ENCODE measurements at places on chromosomes 5 and 9.

GRCh38 chr5:136037001-136037705 lies 8.4 kb downstream of the TGFBI start:
- peak; percentile 86 for DNase-seq

DNA sequence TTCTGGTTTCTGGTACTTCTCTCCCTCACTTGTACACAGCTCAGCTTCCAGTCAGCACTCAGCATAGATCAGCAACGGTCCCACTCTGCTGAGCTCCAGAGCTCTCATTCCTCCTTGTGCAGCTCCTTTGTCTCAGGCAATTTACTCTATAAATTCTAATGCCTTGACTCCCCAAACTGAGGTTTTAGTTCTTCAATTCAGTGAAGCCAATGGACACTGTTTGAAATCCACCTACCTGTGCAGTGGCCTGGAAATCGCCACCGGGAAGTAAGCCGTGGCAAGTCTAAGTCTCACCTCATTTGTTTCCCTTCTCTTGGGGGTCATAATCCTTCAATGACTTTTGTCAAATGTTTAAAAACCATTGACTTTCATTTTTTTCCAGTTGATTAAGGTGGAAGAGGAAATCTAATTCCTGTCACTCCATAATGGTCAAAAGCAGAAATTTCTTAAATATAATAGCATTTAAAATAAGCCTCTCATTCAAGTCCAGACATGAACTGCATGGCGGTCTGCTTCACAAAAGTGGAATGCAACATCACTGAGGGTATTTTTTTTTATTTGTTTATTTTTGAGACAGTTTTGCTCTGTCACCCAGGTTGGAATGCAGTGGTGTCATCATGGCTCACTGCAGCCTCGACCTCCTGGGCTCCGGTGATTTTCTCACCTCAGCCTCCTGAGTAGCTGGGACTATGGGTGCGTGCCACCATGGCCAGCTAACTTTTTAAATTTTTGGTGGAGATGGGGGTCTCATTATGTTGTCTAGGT lies 79.6 kb downstream of the C7 start:
- DNase-seq, result no peak

DNA sequence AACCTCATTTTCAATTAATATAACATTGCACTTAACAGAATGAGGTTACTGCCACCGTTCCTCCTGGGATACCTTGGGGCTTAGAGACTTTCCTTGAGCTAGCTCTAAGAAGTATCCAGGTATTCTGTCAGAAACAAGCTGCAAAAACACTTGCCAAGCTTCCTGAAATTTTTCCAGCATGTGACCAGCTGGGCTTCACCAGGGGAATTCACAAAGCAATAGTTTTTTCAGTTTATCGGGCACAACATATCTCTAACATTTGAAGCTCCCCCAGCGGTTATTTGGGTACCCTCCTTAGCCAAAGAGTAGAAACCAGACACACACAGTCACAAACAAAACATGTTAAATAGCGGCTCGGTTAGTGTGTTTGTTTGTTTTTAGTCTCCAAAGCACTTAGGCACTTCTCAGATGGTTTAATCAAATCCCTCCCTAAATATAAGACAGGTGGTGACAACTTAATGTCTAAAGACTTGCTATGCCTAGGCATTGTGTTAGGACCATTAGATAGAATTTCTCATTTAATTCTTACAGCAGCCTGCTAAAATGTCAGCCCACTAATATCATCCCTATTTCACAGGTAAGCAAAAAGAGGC lies 278.2 kb downstream of the GLIS3 start:
- no peak for DNase-seq

DNA sequence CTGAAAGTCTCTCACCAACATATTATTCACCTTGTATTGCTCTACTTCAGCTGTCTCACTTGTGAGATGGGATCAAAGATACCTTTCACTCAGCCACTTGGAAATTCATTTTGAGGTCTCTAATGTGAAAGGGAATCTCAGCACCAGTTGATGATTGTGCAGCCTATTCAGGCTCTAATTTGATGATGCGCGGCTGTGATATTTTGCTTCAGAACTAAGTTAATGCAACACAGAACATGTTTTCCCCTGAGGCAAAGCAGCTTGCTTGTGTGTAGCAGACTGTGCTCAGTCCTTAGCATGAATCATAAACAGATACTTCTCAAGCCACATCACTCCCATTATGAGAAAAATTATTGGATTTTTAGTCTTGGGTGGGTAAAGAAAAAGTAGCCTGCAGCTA lies 378.8 kb downstream of the OSTF1 start:
- DNase-seq, result no peak

GRCh38 chr5:158133369-158133768 lies 274.4 kb upstream of the CLINT1 start:
- no peak for DNase-seq

DNA sequence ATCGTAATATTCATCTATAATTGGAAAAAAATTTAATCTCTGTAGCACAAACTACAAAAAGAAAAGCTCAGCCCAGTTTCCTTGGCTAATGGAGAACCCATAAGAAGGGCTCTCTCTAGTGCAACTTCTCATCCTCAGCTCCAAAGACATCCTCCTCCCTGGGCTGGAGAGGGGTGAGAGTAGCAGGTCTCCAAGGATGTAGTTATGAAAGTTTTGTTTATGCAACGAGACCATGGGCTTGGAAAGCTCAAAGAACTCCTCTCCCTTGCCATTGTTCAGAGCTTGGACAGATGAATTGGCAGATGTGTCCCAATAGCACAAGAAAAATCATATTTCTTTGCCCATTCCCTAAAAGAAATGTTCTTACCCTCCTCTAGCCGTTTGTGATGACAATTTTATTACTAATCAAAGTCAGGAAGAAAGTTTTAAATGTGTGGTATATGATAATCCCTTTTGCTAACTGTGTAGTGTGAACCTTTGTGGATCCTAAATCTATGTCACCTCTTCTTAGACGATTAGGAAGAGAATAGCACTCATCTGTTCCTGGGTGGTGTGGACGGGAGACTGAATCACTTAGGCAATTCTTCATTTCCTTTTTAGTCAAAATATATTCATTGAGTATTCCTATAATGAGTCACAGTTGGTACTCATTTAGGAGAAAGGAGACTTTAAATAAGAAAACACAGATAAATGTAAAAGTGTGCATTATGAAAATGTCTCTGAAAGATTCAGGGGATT lies 52.2 kb downstream of the GARNL3 start:
- DNase-seq, result peak; percentile 19

- no peak for DNase-seq
Measured at GRCh38 chr5:179554981-179555380, 4.6 kb downstream of the RUFY1 start.

DNA sequence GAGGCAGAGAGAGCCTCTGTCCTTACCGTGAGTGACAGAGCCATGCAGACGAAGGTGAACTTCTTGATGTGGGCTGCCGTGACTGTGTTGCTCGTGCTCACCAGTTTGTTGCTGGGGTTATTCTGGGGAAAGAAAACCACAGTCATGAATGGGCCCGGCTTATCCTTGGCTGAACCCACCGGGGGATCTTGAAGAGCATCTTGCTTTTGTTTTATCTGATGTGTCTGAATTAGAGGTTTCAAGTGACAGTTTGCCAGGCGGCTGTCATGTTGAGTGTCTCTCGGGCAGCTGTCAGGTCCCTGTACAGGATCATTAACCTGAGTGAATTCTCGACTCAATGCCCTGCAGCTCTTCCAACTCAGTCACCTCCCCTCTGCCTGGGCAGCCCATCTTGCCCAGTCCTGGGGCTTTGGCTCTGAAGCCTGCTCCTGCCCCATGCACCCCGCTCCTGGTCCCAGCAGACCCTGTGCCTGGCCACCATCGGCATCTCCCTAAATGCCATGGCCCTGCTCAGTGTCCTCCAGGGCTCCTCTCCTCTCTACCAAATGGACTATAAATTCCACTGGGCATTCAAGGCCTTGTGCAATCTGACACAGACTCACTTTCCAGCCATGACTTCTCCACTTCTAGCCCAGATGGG lies 77.4 kb downstream of the OTULIN start:
- DNase-seq, result no peak

- DNase-seq, result no peak
Measured at GRCh38 chr5:139403418-139403786, 487 bp downstream of the SPATA24 start.

DNA sequence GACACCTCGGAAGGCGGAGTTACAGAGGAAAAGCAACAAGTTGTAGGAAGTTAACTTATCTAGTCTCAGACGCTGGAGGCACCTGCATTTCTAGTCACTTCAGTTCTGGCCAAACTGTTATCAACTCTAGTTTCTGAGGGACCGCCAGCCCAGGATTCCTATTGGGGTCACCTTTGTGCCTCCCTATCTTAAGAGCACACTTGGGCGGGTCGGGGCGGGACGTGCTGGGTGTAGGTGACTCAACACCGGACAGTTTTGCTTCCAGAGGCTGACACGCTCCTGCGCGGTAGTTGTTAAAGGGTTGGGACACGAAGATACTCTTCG lies 679 bp upstream of the KDM4C start:
- DNase-seq, result no peak

DNA sequence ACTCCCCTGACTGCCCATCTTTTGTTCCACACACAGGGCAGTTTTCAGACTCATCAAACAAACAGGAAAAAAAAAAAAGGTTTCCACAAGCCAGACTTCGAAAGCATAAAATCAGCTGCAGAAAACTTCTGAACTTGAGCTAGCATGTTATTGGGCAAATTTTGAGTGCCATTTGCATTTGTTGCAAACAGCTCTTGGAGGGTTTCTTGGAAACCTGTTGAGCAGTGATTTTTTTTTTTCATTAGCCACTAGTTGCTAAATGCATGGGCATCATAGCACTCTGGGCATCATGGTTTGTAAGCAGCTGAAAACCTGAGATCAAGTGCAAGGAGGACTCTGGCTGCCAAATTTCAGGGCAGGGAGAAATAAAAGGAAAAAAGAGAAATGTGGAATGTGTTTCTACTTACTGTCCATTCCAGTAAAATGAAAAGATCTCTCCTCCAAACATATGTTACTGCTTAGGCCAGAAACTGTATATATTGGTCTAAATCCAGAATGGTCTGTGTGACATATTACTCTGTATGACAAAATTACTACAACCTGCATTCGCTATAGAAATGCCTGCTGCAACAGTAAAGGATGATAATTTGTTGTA lies 85.2 kb upstream of the SMIM23 start:
- no peak for DNase-seq

- DNase-seq, result peak; percentile 73
Measured at GRCh38 chr9:88530051-88530450, 4.9 kb upstream of the NXNL2 start.

- DNase-seq, result no peak
Measured at GRCh38 chr9:127980060-127980705, 606 bp downstream of the EEIG1 start.

DNA sequence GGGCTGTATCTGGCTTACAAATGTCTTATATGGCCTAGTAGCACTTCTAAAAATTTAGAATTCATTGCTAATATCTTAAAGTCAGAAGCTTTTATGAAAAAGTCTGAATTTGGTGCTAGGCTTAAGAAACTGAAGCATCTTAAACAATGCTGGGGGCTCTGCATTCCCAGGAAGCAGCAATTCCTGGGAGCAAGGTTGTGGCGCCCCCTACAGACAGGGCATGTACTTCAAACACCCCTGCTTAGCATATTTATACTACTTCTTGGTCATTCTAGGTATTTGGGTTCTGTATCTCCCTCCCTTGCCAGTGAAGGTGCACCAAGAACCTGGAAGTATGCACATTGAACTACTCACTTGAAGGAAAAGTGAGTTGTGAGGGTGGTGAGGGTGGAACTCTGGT lies 64.6 kb upstream of the GRIA1 start:
- no peak for DNase-seq

DNA sequence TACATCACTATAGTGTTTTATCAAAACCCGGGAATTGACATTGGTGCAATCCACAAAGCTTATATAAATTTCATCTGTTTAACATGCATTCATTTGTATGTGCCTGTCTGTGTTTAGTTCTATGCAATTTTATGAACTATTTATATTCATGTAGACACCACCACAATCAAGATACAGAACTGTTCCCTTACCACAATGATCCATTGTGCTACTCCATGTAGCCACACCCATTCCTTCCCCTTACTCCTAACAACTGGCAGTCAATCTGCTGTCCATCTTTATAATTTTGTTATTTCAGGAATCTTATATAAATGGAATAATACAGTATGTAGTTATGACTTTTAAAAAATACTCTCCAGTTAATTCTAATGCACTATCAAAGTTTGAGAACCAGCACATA lies 389.5 kb downstream of the HTR1A start:
- DNase-seq, result no peak

DNA sequence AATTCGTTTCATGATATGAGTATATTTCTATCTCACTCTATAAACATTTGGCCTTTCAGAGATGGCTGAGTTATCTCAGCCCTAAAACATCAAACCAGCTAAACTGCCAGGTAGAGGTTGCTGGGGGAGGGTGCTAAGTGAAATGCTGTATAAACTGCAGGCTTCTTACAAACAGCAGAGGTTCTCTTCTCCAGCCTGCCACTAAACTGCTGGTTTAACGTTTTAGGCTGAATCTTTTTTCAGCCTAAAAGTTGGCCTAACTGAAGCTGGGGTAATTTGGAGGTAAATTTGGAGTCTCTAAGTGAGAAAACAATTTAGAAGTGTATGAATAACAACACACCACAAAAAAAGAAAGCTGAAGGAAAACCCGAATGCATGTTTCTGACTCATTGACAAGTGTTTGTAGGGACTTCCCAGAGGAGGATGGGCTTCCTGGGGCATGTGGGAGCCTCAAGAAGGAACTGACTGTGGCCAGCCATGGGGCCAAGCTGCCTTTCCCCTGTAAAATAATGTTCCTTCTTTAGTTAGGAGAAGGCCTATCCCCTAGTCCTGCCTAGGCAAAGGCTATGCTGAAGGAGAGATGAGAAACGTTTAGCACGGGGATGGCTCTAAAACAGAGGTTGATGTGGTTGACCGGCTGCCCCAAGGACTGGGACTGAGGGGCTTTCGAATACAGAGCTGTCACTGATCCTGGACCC lies 44.3 kb downstream of the SLC28A3 start:
- DNase-seq, result peak; percentile 71

DNA sequence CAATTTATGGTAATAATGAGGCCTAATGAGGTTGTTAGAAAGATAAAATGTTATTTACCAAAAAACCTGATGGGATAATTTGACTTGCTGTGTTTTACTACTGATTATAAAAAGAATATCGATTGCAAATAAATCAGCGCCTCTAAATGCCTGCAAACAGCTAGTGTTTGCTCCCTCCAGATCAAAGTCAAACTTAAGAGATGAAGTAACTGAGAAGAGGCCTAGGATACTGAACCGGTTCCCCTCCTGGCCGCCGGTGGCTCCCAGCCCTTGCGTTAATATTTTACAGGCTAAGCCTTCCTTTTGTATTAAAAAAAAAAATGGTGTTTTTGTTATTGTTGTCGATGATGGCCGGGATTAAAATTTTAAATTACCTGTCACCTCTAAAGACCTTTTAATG lies 2.6 kb downstream of the IRX1 start:
- no peak for DNase-seq

GRCh38 chr9:101421653-101422065 lies 13.9 kb downstream of the ALDOB start:
- DNase-seq, result no peak
